ENCODE measurements at places on chromosomes 16 and 17. TPM values are rescaled to one million over a fixed set of nuclear protein-coding genes. Genes with fewer than 3 reads are reported as not detected.

- DNase-seq: no peak
Measured at GRCh38 chr16:85978976-85979375, 80.0 kb downstream of the IRF8 start.

GRCh38 chr16:80692270-80692669 is 112.1 kb downstream of the CDYL2 start:
- no peak for DNase-seq

DNA sequence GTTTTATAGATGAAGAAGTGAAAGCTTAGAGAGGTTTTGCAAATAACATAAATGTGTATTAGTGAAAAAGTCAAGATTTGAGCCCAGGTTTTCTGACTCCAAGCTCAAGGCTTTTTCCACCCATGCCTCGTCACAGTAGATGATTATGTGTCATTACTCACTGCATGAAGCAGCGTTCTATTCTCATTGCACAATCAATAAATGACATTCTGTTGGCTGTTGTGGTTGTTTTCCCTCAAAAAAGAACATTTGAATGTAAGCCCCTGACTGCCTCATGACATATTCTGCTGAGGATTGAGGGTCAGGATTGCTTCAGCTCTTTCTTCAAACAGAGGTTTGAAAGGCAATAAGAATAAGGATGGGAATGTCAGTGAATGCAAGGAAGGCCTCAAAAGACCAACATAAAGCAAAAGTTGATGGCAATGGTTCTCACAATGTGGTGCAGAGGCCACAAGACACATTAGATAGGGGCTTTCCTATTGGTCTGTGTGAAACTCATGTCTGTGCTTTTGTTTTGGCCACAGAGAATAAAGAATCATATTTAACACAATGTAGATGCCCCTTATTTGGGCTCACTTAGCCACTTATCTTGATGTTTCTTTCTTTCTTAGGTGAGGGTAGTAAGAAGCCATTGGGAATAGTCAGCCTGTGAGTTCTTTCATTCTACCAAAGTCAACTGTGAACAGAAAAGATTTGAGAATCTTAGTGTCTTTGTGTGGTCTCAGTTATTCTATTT is 5.4 kb upstream of the MMD start:
- peak; percentile 54 for DNase-seq

DNA sequence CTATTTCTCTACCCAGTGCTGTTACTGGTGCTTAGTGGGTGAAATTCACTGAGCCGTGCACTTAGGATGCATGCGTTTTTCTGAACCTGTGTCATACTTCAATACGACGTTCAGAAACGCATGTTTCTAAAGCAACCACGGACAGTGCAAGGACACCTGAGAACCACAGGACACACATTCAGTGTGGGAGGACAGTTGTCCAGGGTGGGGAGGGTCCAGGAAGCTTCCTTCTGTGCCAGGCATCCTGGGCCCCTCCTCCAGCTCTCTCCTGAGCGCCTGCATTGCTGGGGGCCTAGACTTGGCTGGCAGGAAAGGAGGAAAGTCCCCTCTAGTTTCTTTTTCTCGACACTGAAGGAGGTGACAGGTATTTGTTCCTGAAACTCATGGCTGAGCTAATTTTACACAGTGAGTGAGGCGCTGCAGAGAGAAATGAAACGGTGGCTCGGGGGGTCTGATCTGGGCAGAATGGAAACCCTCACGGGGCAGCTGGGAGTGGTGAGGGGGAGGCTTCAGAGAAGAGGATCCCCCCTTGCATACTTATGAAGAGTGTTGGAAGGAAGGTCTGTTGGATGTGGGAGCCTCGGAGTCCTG is 89.9 kb downstream of the IRF8 start:
- DNase-seq: no peak

DNA sequence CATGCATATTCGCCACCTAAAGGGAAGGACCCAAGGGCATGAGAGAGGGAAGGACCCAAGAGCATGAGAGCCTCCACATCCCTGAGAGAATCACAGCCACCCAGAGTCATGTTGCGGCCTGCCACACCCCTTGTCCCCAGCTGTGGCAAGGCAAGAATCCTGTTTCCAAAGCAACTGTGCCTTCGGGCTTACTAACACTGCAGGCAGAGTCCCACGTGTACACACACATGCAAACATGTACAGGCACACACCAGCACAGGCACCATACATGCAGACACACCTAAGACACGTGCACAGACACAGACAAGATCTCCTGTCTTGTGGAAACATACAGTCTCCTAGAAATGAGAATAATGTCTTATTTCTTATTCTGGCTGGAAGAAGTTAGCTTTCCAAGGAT is 92.4 kb upstream of the CDYL2 start:
- no peak for DNase-seq

Gene TUBB3
- 5.9 TPM for polyA plus RNA-seq

DNA sequence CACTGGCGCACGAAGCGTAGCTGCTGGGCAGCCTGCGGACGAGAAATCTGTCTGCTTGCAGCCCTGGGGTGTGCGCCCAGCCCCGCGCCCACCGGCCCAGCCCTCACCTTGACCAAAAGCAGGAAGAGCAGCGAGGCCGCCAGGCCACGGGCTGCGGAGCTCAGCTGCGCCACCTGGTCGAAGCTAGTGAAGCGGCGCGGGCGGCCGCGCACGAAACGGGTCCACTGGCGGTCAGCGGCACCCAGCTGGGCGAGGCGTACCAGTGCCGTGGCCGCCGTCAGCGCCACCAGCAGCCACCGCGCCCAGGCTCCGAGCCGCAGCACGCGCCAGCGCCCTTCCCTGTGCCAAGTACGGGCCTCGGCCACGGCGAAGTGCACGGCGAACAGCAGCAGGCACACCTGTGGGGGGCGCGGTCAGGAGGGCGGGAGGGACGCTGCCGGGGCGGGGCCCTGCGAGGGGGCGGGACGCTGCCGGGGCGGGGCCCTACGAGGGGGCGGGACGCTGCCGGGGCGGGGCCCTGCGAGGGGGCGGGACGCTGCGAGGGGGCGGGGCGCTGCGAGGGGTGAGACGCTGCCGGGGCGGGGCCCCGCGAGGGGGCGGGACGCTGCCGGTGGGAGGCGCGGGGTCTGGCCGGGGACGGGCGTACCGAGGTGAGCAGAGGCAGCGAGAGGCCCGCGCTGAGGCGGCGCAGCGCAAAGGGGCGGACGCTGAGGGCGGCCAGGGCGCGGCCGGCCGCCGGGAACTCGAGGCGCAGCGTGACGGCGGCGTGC is 43.2 kb downstream of the TSC2 start:
- peak; percentile 68 for DNase-seq

GRCh38 chr17:17408236-17408794 is 68.5 kb upstream of the MED9 start:
- no peak for DNase-seq

All from right lung (tissue), 10 donors.